Colonic mucosa (tissue), 4 donors: ENCODE measurements at places on chromosomes 2 and 18. TPM values are rescaled to one million over a fixed set of nuclear protein-coding genes. Genes with fewer than 3 reads are reported as not detected.

Gene TPGS2
- total RNA-seq = 51.8 TPM

Gene PRKAG3
- total RNA-seq = not detected

GRCh38 chr2:127582863-127583861 is 47.7 kb downstream of the MYO7B start:
- DNase-seq = no peak

GRCh38 chr2:29517413-29517812 is 402.2 kb downstream of the CLIP4 start:
- DNase-seq = no peak

- no peak for DNase-seq
Measured at GRCh38 chr2:167962436-167963226, 284.8 kb downstream of the STK39 start.
